ENCODE measurements at places on chromosomes 5 and 9.

- DNase-seq: no peak
These were observed 1.4 kb downstream of the RALGPS1 start for GRCh38 chr9:126915846-126916543.

GRCh38 chr9:88011005-88011766 lies 36.9 kb upstream of the CDK20 start:
- no peak for DNase-seq

DNA sequence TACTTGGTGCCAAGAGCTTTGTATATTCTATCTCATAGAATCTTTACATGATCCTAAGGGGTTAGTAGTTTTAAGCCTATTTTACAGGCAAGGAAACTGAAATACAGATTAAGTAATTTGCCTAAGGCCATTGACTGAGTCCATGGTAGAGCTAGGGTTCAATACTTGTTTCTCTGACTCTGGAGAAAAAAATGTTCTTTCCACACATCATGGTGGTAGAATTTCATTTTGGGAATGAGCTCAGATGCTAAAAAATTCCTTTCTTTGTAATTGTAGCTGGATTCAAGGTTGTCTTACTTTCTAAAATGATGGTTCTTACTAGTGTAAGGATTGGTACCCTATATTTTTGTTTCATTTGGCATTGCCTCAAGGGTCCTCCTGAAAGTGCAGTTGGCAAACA lies 86.0 kb downstream of the ANKRD55 start:
- DNase-seq: no peak

- no peak for DNase-seq
These were observed 1.4 kb downstream of the NR6A1 start for GRCh38 chr9:124769549-124770358.

DNA sequence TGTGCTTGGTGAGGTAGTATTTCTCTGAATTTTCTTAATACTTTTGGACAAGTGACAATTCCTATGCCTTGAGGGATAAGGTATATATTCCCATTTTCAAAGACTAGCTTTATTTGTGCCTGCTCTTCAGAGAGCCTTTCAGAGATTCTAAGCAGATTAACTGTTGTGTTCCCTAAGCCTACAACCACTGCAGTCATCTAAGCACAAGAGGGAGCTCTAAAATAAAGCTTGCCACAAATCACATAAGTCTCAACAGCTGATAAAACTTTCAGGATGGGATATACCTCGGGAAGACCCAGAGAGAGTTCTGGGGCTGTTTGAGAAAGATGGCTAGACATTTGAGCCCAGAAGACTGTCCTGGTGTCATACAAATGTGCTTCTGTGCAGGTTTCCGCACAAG lies 157.3 kb downstream of the CYLC2 start:
- DNase-seq: no peak

- DNase-seq: no peak
These were observed 60.8 kb downstream of the PTPN3 start for GRCh38 chr9:109437286-109437685.

DNA sequence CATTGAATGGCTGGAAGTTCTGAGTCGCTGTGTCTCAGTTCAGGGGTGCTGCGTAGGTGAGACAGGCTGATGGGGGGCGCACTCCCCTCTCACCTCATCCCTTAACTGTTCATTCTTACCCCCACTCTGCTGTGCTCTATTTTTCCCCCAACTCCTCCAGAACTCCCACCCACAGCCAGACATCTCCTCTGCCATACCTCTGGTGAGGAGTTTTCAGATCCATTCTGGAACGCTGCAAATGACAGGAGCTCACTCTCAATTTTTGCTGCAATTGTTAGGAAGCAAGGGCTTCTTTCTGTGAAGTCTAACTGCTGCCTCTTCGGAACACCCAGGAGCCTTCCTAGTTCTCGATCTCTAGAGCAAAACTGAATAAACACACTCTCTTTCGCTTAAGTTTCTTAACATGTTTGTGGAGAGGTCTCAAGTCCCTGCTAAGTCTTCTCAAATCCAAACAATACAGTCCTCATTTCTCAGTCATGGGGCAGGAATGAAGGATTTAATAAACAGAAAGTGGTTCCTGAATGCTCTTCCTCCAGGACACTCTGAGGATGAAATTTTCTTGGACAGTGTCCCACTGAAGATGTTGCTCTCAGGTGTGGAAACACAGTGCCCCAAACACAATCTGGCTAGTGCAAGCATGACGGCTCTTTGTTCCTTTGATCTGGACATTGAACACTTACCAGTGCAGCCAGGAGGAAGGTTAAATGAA lies 387.7 kb downstream of the KDM4C start:
- no peak for DNase-seq

GRCh38 chr5:92504346-92504745 lies 1076.7 kb downstream of the NR2F1-AS1 start:
- DNase-seq: no peak

GRCh38 chr5:58245476-58245840 lies 214.4 kb downstream of the PLK2 start:
- no peak for DNase-seq

DNA sequence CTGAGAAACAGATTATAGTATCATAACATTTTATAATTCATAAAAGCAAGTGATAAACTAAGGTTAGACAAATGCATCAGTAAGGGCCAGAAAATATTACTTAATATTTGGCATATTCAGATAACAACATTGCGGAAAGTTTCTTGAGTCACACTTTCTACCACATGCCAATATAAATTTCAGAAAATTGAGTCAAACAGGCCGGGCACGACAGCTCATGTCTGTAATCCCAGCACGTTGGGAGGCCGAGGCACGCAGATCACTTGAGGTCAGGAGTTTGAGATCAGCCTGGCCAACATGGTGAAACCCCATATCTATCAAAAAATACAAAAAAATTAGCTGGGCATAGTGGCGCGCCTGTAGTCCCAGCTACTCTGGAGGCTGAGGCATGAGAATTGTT lies 47.1 kb downstream of the SLC38A9 start:
- no peak for DNase-seq

DNA sequence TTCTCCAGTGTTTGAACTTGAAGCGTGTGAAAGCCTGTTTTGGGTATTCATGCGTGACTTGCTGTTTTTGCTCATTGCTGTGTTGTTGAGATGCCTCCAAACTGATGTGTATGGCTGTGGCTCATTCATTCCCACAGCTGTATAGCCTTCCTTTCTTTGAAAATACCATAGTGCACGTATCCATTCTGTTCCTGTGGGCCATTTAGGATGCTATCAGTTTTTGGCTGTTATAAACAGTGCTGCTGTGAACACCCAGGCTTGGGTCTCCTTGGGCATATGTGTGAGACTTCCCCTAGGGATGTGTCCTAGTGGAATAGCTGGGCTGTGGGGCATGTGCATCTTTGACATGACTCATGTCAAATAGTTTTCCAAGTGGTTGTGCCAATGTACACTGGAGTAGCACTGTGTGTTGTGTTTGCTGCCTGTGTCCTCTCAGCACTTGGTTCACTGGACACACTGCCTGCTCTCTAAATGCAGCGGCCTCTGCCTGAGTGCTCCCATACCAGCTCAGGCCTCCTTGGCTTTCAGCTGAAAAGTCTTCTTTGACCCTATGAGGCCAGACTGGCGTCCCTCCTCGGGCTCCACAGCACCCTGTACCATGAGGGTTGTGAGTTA lies 102.6 kb upstream of the TBC1D2 start:
- DNase-seq: no peak

DNA sequence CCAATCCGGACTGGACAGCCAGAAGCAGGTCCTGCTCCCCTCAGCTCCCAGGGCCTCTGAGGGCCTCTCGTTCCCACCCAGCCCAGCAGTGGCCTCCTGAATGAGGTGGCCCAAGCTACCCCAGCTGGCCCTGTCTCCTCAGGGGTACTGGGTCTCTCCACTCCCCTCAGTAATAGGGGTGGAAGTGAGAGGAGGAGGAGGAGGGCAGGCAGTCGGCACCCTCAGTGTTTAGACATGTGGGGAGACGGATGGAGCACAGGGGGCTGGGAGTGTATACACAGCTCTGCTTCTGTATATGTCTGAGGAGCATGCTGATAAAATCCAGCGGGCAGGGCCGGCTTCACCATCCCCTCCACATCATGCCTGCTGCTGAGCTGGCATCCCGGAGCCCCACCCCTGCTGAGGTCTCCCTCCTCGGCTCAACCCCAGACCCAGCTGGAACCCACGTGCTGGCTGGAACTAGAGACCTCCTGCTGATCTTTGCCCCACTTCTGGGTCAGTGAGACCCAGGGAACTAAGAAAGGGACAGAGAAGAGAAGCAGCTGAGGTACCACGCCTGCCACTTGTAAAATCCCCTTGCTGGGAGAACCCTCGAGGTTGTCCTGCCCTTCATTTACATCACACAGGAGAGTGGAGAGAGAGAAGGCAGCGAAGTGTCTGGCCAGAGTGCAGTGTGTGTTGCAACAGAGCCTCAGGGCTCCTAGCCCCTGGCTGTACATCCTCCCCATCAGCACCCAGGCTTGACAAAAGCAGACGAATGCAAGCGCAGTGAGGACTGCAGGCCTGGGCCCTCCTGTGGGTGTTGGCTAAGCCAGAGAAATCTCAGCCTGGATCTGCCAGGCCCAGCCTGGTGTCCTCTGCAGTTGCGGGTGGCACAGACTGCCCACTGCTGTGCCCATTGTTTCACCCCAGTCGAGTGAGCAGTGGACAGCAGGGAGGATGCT lies 77.5 kb downstream of the PSD2 start:
- DNase-seq: no peak

DNA sequence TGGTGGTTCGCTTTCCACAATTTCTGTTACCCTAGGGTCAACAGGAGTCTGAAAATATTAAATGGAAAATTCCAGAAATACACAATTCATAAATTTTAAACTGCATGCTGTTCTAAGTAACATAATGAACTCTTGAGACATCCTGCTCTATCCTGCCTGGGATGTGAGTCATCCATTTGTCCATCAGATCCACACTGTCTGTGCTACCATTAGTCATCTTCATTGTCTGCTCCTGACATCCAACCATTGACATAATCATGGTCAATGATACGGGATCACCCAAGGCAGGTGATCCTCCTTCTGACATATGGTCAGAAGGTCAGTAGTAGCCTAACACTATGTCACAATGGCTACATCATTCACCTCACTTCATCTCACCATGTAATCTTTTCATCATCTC lies 276.7 kb upstream of the KIF2A start:
- DNase-seq: no peak

DNA sequence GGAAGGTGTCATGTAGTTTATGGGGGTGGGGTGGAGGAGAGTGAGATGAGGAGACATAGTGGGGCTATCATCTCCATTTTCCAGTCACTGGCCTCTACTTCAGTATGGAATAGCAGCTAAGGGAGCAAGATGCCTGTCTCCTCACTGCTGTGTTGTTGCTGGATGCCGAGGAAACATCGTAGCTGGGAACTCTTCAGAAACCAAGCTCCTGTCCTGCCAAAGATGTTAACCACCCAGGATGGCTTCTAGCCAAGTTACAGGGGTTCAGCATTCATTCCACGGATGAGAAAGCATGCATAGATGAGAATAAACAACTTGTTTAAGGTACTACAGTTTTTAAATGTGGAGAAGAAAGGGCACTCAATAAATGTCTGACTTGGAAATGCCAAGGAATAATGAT lies 226.5 kb downstream of the ASTN2 start:
- DNase-seq: no peak

GRCh38 chr9:5593904-5594303 lies 35.0 kb upstream of the RIC1 start:
- DNase-seq: no peak

GRCh38 chr9:19587678-19588077 lies 178.9 kb downstream of the ACER2 start:
- DNase-seq: no peak

- DNase-seq: no peak
These were observed 43.9 kb upstream of the SEMA4D start for GRCh38 chr9:89541798-89542197.

- no peak for DNase-seq
These were observed 382.7 kb downstream of the CHSY3 start for GRCh38 chr5:130286971-130287370.

DNA sequence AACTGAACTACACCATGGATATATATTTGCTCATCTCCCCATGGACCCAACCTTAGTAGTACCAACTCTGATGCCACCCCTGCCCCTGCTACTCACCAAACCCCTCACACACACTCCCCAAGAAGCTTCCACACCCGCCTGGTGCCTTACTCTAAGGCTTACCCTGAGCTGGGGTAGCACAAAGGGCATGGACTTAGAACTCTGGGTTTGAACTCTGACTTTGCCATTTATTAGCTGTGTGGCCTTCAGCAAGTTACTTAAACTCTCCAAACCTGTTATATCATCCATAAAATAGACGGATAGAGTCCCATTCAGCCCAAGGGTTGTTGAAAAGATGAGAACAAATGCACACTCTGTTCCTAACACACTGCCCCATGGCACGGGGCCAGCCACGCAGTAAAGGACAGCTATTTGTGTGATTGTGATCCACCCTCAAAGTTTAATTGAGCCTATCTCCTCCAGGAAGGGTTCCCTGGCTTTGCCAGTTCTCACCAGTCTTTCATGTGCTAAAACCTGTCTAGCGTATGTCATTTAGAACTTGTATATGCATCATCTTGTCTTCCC lies 111.0 kb downstream of the KLHL3 start:
- DNase-seq: no peak

DNA sequence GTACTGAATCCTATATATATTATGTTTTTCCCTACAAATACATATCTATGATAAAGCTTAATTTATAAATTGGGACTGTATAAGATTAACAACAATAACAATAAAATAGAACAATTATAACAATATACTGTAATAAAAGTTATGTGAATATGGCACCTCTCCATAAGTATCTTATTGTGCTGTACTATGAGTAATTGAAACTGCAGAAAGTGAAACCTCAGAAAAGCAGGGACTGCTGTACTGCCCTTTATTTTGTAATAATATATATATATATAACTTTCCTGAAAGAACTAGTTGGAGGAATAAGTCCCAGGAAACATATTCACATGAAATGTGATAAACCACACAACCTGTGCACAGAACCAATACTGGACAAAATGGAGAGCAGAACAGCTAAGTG lies 77.3 kb downstream of the PAM start:
- no peak for DNase-seq

- DNase-seq: no peak
These were observed 135.0 kb downstream of the ENTREP1 start for GRCh38 chr9:69460012-69460411.

- no peak for DNase-seq
These were observed 14.6 kb upstream of the LMX1B start for GRCh38 chr9:126599047-126599650.

Measured in occipital lobe (tissue), 3 donors.